ENCODE measurements at places on chromosomes 13 and 19. TPM values are rescaled to one million over a fixed set of nuclear protein-coding genes. Genes with fewer than 3 reads are reported as not detected.

SHISA2 gene
- total RNA-seq, result 0.35 TPM

GSK3A gene
- total RNA-seq, result 26.9 TPM

ACP7 gene
- not detected for total RNA-seq

ICAM5 gene
- total RNA-seq, result 0.49 TPM

KLF16 gene
- total RNA-seq, result 7.7 TPM

GRCh38 chr19:493391-494170, 2.7 kb upstream of the MADCAM1 start:
- H3K36me3 ChIP-seq, result no peaks in the 10 kb centered on the region
- peaks cover 16% of the 10 kb centered on the region for H3K4me1 ChIP-seq
- no peak for DNase-seq
- no peak overlapping the region for H3K27ac ChIP-seq
- H3K27me3 ChIP-seq, result peaks cover 6% of the 10 kb centered on the region
- no peak overlapping the region for H3K4me3 ChIP-seq

DNA sequence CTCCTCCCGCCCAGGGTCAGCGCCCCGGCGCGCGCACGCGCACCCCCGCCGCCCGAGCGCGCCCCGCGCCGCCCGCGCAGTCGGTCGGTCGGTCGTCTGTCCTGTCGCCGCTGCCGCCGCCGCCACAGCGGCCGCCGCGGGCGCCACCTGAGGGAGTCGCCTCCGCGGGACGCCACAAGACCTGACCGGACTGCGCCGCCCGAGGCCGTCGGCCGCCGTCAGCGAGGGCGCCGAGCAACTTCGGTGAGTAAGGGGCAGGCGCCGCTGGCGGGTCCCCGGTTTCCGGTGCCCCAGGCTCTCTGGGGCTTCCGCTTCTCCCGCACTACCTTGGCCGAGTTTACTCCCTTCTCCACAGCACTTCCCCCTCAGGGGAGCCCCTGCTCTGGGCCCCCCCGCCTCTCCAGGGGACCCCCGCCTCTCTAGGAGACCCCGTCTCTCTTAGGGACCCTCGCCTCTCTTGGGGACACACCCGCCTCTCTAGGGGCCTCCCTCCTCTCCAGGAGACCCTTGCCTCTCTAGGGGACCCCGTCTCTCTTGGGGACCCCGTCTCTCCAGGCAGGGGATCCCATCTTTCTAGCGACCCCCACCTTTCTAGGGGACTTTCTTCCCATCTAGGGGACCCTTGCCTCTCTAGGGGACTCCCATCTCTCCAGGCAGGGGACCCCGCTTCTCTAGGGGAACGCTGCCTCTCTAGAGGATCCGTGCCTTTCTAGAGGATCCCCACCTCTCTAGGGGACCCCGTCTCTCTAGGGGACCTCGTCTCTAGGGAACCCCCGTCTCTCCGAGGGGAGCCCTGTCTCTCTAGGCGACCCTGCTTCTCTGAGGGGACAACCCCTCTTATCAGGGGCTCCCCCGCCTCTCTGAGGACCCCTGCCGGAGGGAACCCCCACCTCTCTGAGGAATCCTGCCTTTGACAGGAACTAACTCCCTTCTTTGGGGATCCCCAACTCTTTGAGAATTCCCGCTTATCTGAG, 19.3 kb upstream of the GATAD2A start:
- no peaks in the 10 kb centered on the region for H3K27me3 ChIP-seq
- peaks cover 20% of the 10 kb centered on the region for H3K4me1 ChIP-seq
- H3K4me3 ChIP-seq, result peak overlapping the region; percentile 88
- no peak for DNase-seq
- no peaks in the 10 kb centered on the region for H3K36me3 ChIP-seq
- H3K27ac ChIP-seq, result peak overlapping the region; percentile 86

- peaks cover 37% of the 10 kb centered on the region for H3K27me3 ChIP-seq
- no peak for DNase-seq
- peak within 1 kb of the TSS; percentile 60 for H3K4me3 ChIP-seq
These were observed at the start of gene SOX21 for GRCh38 chr13:94712287-94712811. Gene SOX21, minus strand, starts transcription at chr13:94712545. Its CDS starts 496 bp downstream, at chr13:94712049.

GRCh38 chr19:3420244-3420755, 53.9 kb downstream of the NFIC start:
- no peak for DNase-seq
- no peaks in the 10 kb centered on the region for H3K27me3 ChIP-seq
- no peak overlapping the region for H3K27ac ChIP-seq
- peaks cover 2% of the 10 kb centered on the region for H3K36me3 ChIP-seq
- no peak overlapping the region for H3K4me3 ChIP-seq

DNA sequence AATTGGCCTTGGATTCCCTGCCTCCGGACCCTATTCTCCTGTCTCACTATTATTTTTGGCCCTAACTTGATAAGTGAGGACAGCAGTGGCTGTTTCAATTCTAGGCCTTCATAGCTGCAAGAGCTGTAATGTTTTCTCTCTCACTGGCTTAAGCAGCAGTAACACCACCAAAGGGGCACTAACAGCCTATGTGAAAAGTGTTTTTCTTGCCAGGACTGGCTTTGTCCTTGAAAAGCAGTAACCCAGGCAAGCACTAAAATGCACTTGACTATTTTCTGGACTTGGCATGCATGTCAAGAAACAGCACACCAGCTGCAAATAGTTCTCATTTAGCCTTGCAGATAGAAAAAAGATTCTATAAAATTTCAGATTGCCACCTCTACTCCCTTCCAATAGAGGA, 9.3 kb upstream of the FBXL3 start:
- no peaks in the 10 kb centered on the region for H3K4me1 ChIP-seq
- no peaks in the 10 kb centered on the region for H3K36me3 ChIP-seq
- no peak overlapping the region for H3K27ac ChIP-seq
- DNase-seq, result no peak
- H3K4me3 ChIP-seq, result no peak overlapping the region
- no peaks in the 10 kb centered on the region for H3K27me3 ChIP-seq

GRCh38 chr19:21328406-21328805, 804 bp downstream of the ZNF708 start:
- peak overlapping the region; percentile 97 for H3K27ac ChIP-seq
- no peaks in the 10 kb centered on the region for H3K4me1 ChIP-seq
- no peak for DNase-seq
- no peaks in the 10 kb centered on the region for H3K27me3 ChIP-seq
- H3K36me3 ChIP-seq, result peaks cover 5% of the 10 kb centered on the region

- no peaks in the 10 kb centered on the region for H3K27me3 ChIP-seq
- no peaks in the 10 kb centered on the region for H3K36me3 ChIP-seq
- DNase-seq, result no peak
- H3K4me3 ChIP-seq, result no peak overlapping the region
- H3K4me1 ChIP-seq, result no peaks in the 10 kb centered on the region
These were observed 94.9 kb downstream of the OLFM4 start for GRCh38 chr13:53123536-53123935.

DNA sequence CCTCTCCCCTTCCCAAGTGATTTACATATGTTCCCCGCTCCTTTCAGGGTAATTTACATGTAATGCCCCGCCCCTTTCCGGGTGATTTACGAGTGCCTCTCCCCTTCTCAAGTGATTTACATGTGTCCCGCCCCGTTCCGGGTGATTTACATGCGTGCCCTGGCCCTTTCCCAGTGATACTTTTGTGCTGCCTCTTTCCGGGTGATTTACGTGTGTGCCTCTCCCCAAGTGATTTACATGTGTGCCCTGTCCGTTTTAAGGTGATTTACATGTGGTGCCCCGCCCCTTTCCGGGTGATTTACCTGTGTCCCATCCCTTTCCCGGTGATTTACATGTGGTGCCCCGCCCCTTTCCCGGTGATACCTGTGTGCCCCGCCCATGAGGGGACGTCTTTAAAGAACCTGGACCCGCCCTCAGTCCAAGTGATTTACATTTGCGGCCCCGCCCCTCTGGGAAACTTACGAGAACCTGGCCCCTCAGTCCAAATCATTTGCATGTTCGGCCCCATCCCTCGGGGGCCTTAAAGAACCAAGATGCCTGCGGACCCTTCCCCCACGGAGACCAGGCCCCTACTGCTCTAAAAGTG, 559 bp upstream of the LENG9 start:
- peaks cover 9% of the 10 kb centered on the region for H3K4me1 ChIP-seq
- H3K27me3 ChIP-seq, result no peaks in the 10 kb centered on the region
- peak overlapping the region; percentile 96 for H3K27ac ChIP-seq
- peak overlapping the region; percentile 75 for H3K4me3 ChIP-seq
- peaks cover 30% of the 10 kb centered on the region for H3K36me3 ChIP-seq

Measured in thoracic aorta (tissue), 2 donors.